Inflammatory macrophage treated with lipopolysaccharide for 4 hours (primary cell): ENCODE measurements at places on chromosomes 1 and 21.
A peak's percentile ranks its signal among the peaks of the same experiment; 100 is the strongest.

GRCh38 chr1:228465571-228466146, 21.5 kb upstream of the RNF187 start:
- no peak for DNase-seq

DNA sequence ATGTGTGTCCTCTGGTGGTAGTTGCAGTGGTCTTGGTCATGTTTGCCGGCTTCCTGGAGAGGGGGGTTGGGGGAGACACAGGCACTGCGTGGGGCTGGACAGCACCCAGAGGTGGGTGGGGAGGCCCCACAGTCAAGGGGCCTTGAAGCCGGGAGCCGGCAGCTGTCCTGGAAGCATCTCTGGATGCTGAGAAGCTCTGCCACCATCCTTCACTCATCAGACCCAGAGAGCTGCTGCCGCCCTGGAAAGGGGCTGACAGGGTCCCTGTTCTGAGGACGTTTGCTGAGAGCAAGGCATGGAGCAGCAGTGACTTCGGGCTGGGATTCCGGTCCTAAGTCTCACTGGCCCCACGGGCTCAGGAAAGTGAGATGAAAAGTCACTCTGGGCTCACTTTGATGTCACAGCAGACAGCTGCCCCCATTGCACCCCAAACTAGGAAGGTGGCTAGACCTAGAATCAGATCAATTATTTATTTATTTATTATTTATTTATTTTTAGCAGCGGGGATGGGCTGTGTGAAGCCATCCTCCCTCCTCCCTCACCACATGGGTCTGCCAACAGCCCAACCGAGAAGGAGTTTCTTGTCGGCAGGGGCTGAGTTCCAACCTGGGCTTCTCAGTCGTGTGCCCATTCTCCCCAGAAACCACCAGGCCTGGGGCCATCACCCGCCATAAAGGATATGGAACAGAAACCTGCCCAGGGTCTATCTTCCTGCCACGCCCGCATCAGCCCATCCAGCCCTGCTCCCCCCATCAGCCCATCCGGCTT, 547.4 kb downstream of the PTPRU start:
- no peak for DNase-seq

DNA sequence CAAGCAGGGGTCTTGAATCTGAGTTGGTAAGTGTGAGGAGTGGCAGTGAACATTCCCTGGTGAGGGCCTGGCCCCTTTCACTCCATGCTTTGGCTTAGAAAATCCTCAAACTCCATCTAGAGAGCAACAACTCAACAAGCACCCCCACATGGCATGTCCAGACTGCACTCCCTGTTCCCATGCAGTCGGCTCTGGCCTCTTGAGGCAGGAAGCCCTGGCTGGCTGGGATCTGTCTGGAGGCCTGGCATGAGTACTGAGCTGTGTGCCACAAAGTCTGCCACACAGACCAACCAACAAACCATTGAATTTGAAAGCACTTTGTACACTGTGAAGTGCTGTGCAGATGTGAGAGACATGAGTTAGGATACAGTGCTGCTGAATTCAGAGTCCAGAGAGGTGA, 25.2 kb downstream of the COA7 start:
- DNase-seq = no peak

DNA sequence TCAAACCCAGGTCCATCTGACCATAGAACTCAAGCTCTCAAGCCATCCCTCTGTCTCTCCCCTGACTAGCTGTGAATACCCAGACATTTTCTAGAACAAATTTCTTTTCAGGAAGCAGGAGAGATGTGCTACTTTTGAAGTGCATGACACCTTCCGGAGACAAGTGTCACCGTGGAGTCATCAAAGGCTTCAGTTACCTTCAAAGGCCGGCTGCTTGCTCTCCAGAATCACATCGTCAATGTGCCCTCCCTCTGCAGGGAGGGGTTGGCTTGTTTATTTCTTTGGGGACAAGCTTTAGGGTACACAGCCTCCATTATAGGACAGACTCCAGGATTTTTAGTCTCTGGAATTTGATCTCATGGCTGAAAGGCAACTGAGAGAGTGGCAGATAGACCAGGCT, 37.7 kb upstream of the IGSF21 start:
- DNase-seq = no peak

DNA sequence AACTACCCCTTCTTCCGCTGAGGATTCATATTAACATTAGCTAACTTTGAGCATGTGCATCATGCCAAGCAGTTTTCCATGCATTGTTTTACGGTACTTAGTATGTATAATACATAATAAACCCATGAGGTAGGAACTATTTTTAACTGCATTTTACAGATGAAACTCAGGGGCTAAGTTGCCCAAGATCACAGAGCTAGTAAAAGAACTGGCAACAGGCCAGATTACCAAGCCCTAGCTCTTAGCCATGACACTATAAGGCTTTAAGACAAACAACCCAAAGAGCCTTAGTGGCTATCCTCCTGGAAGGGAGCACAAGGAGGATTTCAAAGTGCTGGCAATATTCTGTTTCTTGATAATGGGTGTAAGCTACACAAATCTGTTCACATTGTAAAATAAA, 6.1 kb downstream of the AK2 start:
- peak; percentile 71 for DNase-seq

DNA sequence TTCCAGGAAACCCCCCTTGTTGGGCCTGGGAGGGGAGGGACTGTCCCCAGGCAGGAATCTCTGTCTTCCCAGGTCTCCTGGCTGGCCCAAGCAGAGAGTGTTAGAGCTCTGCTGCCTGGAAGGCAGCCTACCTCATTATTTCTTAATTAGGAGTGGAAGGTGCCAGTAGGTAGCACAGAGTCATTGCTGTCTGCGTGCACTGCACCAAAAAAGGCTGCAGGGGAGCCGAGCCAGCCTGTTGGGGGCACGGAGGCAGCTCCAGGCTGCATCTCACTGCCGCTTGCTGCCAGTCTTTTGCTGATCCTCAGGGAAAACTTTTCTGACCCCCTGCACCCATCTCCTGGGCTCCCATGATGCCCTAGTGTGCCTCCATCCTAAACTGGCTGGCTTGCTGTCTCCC, 58.1 kb downstream of the LRRN2 start:
- DNase-seq = no peak

- no peak for DNase-seq
Measured at GRCh38 chr1:29880556-29880955, 644.2 kb downstream of the PTPRU start.
